ENCODE measurements at places on chromosomes 6 and 20. TPM values are rescaled to one million over a fixed set of nuclear protein-coding genes. Genes with fewer than 3 reads are reported as not detected.

DNA sequence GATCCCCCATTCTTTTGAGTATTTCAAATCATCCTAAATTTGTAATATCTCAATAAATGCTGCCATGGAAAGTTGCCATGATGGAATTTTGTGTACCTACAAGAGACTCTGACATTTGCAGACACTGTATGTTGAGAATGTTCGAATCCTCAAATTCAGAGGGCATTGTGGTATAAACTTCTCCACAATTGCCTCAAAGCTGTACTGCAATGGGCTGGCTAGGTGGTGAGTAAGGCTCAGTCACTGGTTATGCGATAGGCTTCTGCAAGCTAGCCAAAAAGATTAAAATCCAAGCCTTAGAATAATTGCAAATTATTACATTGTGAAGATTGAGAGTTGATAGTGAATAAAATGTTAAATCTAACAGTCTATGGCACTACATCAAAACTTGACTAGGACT lies 130.2 kb upstream of the CEP162 start:
- no peak for DNase-seq

- DNase-seq = no peak
Observed at GRCh38 chr6:143694560-143694959, 16.8 kb downstream of the PHACTR2 start.

Gene SPATS1
- total RNA-seq = not detected

Gene RAET1E
- total RNA-seq = not detected

- DNase-seq = no peak
Observed at GRCh38 chr6:97068211-97068610, 143.7 kb downstream of the KLHL32 start.

Gene APCDD1L
- total RNA-seq = not detected

DNA sequence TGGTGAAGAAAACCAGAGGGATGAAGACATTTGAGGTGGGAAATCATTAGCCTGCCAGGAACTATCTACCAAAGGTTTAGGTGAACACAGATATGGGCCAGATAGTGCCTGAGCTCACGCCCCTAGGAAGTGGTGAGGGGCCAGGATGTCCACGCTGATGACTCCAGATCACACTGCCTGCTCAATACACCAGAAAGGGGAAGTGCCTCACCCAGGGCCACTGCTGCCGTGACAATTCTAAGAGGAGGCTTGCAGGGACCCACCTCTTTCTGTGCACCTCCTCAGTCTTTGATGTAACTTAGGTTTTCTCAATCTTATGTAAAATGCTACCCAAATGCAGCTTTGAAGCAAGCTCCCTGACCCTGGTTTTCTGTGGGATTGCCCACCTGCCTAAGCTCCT lies 5.4 kb upstream of the RAB44 start:
- DNase-seq = no peak

DNA sequence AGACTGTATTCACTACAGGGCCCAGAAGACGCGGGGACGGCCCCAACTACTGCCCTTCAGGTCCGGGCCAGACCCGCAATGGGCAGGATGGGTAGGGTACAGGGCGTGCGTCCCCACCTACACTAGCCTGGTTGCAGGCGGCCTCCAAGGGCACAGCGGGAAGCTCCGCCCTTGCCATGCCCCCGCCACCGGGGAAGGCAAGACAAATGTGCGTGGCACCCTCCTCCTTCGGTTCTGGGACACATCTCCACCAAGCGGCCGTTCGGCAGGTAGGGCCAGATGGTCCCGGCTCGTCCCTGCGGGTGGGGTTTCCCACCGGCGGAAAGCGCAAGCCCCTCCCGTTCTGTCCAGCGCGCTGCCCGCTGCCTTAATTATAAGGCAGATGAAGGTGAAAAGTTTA lies 5.6 kb downstream of the NXT1 start:
- no peak for DNase-seq
